HS-27A (cell line): ENCODE measurements at places on chromosomes 3 and 15.

- no peak for DNase-seq
These were observed 14.6 kb upstream of the PIK3CA start for GRCh38 chr3:179133575-179133974.

- DNase-seq = no peak
These were observed 97.7 kb downstream of the PLCH1 start for GRCh38 chr3:155647206-155647605.

- no peak for DNase-seq
These were observed 150.7 kb downstream of the FNDC3B start for GRCh38 chr3:172189987-172190603.

- no peak for DNase-seq
These were observed 608.3 kb downstream of the NTRK3 start for GRCh38 chr15:87648278-87648677.

GRCh38 chr3:135918600-135918999, 46.9 kb upstream of the PPP2R3A start:
- DNase-seq = no peak

- no peak for DNase-seq
These were observed 14.4 kb upstream of the GNAI2 start for GRCh38 chr3:50221411-50222168.

- DNase-seq = no peak
These were observed 69.7 kb upstream of the CMSS1 start for GRCh38 chr3:99747915-99748314.

GRCh38 chr15:88719654-88720053, 80.8 kb downstream of the ISG20 start:
- no peak for DNase-seq

DNA sequence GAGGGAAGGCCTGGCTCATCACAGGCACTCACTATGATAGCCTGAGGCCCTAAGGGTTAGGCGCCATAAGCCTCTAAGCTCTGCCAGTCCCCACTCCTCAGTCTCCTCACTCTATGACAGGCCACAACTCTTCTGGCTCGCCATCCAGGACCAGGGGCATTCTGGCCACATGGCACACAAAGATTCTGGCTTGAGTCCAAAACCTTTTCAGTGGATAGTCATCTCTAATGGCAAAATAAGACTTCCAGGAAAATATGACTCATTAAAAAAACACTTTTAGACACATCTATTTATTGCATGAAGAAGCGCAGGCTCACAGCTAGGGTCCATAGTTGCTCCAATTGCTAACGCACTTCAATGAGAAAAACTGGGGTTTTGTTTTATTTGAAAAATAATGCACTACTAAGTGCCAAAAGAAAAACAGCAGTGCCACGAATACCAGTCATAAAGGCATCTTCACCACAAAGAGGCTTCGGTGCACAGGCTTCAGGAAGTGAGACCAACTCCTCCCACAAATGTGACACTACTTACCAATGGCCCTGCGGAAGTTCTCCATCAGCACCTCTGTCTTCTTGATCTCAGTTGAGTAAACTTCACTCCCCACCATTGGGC, 11.1 kb downstream of the RUVBL1 start:
- peak; percentile 78 for DNase-seq

DNA sequence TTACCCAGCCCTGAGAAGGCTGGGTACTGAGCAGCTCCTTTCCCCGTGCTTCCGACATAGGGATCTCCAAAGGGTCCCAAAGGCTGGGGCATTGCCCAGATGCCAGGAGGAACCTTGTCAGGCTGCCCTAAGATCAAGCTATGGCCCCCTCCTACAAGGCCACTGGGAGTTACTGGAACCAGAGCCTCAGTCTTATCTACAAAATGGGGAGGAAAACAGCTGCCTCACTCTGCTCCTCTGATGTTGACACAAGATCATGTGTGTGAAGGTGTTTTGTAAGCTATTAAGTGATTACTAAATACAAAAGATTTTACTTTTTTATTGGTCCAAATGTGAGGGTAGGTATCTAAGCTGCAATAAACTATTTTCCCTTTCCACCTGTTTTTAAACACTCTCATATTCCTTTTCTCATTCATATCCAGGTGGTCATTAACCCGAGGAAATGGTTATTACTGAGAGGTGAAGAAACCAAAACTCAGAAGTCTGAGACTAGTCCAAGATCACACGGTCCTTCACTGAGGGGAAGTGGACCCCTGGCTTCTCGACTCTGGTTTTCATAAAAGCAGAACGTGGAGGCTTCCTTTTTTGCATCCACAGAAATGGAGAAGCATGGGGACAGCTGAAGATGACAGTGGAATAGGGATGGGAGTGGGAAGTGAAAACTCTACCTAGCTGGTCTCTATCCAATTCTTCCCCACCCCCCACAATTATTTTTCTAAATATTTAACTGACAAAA, 1.7 kb downstream of the ARPIN start:
- no peak for DNase-seq

DNA sequence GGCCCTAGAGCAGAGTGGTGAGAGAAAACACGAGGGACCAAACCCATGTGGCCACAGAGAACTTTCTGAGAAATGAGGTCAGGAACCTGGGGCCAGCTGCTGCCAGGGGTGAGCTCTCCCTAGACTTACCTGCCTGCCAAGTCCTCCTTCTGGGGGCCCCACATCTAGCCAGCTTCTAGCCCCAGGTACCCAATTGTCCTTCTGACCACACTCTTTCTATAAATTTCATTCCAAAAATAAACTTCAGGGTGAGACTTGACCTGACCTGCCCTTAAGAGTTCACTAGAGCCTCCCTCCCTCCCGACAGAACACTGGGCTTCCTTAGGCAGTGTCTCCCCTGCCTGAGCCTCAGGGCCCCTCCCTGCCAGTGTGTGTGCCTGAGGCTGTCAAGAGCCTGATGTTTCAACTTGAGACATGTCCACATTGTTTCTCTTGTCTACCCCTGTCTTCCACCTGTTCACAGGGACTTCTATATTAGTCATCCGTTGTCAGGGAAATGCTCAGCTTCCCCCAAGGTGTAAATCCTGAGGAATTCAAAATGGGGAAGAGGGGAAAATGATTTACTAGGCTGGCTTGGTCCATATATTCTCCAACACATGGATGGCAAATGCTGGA, 312.8 kb upstream of the TLE3 start:
- no peak for DNase-seq

DNA sequence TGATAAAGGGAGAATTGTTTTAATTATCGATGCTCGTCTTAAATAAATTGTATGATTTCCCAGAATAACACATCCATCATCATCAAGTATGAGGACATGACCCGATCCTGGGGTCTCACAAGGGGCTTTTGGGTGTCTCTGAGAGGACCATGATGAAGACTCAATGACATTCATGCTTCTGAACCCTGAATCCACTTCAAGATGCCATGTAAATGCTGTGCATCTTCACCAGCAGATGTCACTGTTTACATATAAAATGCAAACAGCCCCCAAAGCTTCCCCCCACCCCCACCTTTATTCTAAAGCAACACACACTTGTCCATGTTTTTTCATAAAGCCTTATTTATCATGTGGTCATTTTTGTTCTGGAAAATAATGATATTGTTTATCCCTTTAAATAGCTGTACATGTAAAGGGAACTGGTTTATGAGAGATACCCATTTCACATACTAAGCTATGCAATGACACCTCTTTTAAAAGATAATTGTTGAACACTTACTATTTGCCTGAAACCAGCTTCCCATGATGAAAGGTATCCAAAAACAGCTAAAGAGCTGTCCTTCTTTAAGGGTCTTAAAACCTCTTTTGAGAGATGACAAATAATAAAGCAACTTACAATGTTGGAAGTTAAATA, 69.7 kb upstream of the UBE3A start:
- DNase-seq = no peak

DNA sequence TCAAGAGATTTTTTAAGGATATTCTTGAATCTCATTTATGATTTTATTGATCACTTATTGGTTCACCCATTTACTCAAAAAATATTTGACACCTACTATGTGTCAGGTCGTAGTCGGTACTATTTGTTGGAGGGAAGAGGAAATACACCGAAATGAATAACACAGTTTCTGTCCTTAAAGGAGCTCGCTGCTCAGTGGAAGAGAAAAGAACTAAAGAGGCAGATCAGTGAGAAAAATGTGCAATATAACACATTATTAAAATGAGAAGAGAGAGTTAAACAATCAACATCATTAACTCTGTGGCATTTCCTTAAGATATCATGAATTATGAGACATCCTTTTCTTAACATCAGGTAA, 56.1 kb upstream of the ADAMTS9 start:
- DNase-seq = no peak

- no peak for DNase-seq
These were observed 127.4 kb downstream of the TIGIT start for GRCh38 chr3:114421204-114421603.

DNA sequence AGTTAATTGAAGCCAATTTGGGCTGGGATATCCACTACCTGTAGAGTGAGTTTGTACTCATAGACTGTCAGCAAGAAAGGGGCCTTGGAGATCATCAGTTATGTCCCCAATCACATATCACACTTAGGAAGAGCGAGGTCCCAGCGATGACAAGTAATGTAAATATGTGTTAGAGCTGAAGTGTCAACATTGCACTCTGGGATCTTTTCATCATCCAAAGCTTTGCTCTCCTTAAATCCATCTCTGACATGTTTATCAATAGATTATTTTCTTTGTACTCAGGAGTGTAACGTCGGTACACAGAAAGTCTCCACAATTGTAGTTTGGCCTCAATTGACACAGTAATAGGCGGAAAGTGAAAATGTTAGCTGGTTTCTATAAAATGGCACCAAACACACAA, 113.7 kb upstream of the TPRG1 start:
- no peak for DNase-seq

GRCh38 chr3:4845882-4846281, 133.4 kb upstream of the BHLHE40 start:
- no peak for DNase-seq

GRCh38 chr3:65664446-65664845, 374.3 kb downstream of the MAGI1 start:
- no peak for DNase-seq

DNA sequence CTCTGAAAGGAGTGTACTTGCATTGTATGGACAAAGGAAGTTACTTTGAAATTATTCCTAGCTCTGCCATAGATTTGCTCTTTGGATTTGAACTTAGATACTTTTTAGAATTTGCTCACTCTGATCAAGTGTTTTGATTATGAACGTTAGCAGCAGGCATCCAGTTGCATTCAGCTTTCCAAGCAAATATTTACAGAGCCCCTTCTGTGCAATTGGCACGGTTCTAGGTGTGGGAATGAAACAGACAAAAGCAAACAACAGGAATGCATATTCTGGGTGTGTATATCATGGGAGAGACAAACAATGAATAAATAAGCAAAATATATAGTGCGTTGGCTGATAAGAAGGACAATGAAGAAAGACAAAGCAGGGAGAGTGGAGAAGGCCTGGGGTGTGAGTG, 125.5 kb upstream of the ADAMTS9 start:
- DNase-seq = no peak

- DNase-seq = no peak
These were observed 50.9 kb upstream of the CMTM7 start for GRCh38 chr3:32340611-32341365.

DNA sequence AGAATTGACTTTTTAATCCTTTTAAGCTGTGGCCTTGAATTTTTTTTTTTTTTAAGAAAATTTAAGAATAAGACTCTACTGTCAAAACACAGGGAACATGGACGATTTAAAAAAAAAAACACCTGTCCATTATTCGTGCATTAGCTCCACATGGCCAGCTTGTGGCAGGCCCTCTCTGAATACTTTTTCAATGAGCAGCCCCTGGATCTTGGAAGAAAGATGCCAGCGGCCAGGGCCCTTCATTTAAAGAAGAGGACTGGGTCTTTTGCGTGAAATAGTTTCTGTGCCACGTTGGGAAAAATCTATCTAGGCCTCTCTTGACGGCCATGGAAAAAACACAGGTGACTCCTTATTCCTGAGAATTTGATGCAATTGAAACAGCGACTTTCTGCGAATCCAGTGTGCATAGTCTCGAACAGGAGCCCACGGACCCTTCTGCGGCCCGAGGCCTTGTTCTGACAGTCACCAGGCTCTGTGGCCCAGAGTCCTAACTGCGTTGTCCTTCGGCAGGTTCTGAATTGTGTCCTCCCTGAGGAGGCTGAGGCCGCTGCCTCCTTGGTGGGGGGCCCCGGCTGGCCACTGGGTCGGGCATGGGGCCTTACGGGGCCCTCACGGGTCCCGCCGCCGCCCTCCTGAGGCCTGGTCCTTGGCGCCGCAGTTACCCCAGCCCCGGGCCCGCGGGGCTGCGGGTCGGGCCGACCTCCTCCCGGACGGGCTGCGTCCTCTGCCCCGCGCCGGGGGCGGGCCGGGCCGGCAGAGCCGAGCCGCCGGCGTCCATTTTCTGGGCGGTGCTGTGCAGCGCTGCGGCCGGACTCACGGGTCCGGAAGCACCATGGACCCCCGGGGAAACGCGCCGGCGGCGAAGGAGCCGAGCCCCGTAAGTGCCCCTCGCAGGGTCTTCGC, 33.5 kb downstream of the ZBTB38 start:
- DNase-seq = no peak

DNA sequence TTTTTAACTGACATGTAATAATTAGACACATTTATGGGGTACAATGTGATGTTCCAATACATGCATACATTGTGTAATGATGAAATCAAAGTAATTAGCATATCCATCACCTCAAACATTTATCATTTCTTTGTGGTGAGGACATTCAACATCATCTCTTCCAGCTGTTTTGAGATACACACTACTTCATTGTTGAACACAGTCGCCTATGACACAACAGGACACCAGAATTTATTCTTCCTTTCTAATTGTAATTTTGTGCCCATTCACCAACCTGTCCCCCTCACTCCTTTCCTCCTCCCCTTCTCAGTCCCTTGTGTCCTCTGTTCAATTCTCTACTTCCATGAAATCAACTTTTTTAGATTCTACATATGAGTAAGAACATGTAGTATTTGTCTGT, 113.4 kb upstream of the CBLB start:
- DNase-seq = no peak

- DNase-seq = no peak
These were observed 109.7 kb upstream of the GALNT15 start for GRCh38 chr3:16064642-16065414.

GRCh38 chr15:48796930-48797329, 13.9 kb downstream of the CEP152 start:
- no peak for DNase-seq

- no peak for DNase-seq
These were observed 4.6 kb upstream of the ALCAM start for GRCh38 chr3:105362021-105362665.

DNA sequence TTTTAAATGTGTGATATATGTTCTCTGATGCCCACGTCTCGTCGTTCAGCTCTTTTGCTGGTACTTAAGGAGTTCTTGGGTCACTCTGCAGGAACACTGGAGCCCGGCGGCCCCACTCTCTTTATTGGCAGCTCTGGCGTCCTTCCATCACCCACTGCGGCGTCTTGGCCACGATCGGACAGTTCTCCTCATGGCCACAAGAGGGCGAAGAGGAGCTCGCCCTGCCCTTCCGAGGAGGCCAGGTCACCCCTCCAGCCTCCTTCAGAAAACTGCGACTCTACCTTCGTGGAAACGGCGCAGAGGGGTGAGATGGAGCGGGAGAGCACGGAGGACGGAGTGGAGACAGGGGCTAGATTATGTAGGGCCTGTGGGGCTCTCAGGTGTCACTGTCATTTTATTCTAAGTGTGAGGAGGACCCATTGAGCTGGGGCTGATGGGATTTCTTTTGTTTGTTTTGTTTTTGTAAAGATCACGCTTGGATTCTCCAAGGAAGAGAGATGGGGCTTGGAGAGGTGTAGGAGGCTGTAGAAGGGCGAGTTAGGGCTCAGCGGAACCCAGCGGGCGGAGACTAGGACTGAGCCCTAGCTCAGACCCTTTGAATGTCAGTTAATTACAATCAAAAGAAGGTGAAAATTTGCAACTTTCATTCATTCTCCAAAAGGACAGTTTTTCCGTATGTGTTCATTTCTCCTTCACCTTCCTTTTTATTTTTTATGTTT, 28.0 kb upstream of the GABRA5 start:
- DNase-seq = no peak

GRCh38 chr3:69443457-69443920, 57.6 kb upstream of the FRMD4B start:
- DNase-seq = no peak
